Muscle of leg (tissue), 16 donors: ENCODE measurements at places on chromosomes 16 and 17. TPM values are rescaled to one million over a fixed set of nuclear protein-coding genes. Genes with fewer than 3 reads are reported as not detected.

DNA sequence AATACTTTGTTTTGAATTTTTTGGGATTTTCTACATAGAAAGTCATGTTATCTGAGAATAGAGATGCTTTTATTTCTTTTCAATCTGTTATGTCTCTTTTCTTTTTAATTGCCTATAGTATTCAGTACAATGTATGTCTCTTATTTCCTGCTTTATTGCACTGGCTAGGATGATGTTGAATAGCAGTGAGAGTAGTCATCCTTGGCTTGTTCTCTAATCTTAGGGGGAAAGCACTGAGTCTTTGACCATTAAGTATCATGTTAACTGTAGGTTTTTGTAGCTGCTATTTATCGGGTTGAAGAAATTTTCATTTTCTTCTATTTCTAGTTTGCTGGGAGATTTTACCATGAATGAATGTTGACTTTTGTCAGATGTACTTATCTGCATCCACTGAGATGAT is 10.0 kb upstream of the ABCA3 start:
- peak; percentile 46 for DNase-seq

- DNase-seq: peak; percentile 42
Observed at GRCh38 chr17:28193241-28193640, 125.8 kb upstream of the TMEM97 start.

- no peak for DNase-seq
Observed at GRCh38 chr16:25426829-25427228, 169.2 kb upstream of the ZKSCAN2 start.

- no peak for DNase-seq
Observed at GRCh38 chr16:10813099-10813455, 5.5 kb downstream of the TVP23A start.

TMEM132E gene
- 0.07 TPM for polyA plus RNA-seq

ZG16B gene
- polyA plus RNA-seq: 0.58 TPM
